GM12892 (cell line): ENCODE measurements at places on chromosomes 16 and 17.
A peak's percentile ranks its signal among the peaks of the same experiment; 100 is the strongest.

GRCh38 chr16:82167670-82168069 lies 2.4 kb downstream of the MPHOSPH6 start:
- DNase-seq: no peak

GRCh38 chr17:72978593-72979218 lies 113.8 kb downstream of the SLC39A11 start:
- DNase-seq: no peak

GRCh38 chr16:68954911-68955635 lies 111.7 kb downstream of the TANGO6 start:
- DNase-seq: no peak

- no peak for DNase-seq
Measured at GRCh38 chr17:78653382-78653781, 76.2 kb upstream of the DNAH17 start.

DNA sequence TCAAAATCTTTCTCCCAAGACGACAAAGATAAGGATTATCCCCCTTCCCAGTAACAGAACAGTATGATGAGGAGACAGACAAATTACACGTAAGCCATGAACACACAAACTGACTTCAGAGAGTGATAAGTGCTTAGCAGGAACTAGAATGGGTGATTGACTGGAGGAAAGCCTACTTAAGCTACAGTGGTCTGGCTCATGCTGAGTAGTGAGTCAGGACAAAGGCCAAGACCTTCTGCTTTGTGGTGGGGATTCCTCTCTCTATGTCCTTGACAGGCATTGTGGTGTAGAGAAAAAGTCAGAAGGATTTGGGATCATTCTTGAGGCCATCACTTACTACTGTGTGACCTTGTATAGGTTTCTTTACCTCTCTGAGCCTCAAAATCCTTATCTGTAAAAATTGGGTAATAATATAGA lies 381.9 kb upstream of the CCL2 start:
- DNase-seq: no peak

- no peak for DNase-seq
Measured at GRCh38 chr17:67390006-67390645, 13.0 kb downstream of the PITPNC1 start.

DNA sequence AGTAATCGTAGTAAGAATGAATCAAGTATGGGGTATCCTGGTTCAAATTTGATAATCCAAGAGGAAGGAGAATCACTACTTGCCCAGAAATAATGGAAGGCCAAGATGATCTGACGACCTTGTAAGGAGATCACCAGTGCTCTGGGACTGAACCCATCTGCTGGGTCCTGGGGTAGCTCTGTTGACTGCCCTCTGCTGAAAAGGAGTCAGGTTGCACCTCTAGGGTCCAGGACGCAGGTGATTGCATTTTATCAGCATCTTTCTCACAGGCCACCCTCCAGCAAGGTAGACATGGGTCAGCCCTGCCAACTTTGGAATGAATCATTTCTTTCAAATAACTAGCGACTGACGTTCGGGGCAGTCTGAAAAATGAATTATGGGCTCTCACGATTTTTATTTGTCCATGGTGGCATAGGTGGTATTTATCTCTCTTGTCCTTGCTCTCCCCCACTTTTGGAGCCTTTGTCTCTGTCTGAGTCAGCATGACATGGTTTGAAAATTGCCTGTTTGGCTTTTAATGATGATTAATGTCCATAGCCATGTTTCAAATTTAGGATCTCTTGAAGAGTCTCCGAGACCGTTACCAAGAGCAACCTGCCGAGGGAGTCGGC lies 163.7 kb downstream of the MSI2 start:
- DNase-seq: no peak

DNA sequence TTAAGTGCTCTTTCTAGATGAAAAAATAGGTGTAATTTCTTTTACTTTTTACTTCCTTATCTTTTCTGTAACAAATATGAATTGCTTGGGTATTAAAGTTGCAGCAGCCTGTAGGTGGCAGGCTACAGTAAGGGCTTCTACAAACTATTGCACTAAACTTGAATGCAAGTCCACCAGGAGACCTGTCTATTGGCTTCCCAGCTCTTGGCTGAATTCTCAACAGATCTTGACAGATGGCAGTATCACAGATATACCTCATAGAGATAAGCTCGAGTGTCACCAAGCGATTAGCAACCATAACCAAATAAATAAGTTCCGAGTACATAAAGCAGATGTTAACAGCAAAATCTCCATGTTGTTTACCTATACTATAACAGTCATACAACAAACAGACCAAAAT lies 5.9 kb downstream of the BBS2 start:
- no peak for DNase-seq

DNA sequence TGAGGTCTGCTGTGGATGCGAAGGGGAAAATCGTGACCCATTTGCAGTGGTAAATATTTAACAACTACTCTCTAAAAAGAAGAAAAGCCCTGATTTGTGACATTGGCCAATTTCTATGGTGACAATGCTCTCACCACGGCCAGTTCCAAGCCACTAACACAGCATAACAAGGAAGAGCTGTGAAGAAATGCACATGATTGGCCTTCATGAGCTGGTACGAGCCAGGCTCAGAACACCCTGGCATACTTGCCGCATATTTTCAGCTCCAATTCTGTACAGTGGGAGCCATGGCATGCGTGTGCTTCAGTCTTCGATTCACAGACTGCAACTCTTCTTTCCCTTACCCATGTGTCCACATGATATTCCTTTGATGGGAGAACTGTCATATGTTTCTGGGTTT lies 363.9 kb upstream of the CDH5 start:
- no peak for DNase-seq

GRCh38 chr16:49596068-49596467 lies 222.5 kb downstream of the C16orf78 start:
- DNase-seq: no peak

DNA sequence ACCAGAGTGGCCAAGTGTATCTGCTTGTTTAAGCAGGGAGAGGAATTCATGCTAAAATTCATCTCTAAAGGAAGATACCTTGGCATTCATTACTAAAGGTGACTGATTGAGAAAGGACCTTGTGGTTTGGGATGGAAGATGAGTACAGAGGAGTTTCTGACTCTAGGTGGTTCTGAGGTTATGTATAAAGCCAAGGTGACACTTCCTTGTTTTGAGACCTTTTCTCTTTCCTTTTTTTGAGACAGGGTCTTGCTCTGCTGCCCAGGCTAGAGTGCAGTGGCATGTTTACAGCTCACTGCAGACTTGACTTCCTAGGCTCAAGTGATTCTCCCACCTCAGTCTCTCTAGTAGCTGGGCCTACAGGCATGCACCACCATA lies 9.1 kb downstream of the ABHD15 start:
- no peak for DNase-seq

GRCh38 chr16:87966685-87967185 lies 15.5 kb downstream of the BANP start:
- no peak for DNase-seq

- DNase-seq: no peak
Measured at GRCh38 chr16:53530741-53531140, 27.7 kb upstream of the AKTIP start.

DNA sequence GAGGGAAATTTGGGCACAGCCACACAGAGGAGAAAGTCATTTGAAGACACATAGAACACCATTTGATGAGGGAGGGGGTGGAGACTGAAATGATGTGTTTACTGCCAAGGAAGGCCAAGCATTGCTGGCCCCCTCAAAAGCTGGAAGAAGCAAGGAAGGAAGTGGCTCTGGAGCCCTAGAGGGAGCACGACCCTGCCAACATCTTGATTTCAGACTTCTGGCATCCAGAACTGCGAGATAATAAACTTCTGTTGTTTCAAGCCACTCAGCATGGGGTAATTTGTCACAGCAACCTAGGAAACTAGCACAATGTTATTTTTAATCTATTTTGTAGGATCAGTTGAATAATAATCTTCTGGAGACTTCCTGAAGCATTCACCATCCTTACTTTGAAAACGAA lies 314.8 kb upstream of the GOT2 start:
- no peak for DNase-seq

DNA sequence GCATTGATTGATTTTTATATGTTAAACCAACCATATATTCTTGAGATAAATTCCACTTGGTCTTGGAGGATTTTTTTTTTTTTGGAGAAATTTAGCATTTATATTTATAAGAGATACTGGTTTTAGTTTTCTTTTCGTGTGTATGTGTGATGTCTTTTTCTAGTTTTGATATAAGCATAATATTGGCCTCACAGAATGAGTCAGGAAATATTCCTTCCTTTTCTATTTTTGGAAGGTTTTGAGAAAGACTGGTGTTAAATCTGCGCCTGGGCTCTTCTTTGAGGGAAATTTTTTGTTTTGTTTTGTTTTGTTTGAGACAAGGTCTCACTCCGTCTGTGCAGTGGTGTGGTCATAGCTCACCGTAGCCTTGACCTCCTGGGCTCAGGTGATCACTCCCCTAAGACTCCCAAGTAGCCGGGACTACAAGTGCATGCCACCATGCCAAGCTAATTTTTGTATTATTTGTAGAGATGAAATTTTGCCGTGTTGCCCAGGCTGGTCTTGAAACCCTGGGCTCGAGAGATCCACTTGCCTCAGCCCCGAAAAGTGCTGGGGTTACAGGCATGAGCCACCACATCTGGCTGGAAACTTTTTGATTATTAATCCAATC lies 28.8 kb upstream of the CCL22 start:
- DNase-seq: no peak

GRCh38 chr16:51545951-51546350 lies 394.9 kb upstream of the SALL1 start:
- DNase-seq: no peak

DNA sequence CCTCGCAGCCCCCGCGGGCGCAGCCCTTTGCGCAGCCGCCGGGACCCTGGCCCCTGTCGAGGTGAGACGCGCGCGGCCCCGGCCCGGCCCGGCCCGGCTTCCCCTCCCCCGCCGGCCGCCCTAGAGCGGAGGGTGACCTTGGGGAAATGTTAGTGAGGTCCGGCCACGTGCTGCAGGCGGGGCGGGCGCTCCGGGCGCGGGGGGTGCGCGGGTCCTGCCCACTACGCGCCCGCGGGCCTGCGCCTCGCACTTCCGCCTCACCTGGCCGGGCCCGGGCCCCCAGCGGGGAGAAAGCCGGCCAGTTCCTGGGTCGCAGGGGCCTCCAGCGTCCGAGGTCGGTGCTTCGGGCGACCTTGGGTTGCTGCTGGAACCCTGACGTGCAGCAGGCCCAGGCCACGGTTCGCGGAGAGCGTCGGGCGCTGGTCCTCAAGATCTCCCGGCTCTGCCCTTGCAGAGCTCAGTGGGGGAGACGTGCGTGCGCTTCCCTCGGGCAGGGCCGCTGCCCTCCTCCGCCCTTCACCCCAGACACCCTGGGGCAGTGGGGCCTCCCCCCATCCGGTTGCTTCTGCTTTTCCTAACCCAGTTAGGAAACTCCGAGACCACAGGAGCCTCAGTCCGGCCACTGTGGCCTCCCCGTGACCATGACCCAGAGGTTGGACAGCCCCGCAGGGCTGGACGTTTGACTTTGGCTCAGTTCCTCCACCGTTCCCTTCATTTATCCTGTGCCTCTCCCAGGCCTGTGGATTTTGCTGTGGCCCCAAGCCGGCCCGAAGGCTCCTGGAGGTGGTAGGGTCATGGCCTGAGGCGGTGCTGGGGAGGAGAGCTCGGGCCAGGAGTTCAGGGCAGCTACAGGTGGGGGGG lies 791 bp downstream of the MCRIP2 start:
- DNase-seq: peak; percentile 73

DNA sequence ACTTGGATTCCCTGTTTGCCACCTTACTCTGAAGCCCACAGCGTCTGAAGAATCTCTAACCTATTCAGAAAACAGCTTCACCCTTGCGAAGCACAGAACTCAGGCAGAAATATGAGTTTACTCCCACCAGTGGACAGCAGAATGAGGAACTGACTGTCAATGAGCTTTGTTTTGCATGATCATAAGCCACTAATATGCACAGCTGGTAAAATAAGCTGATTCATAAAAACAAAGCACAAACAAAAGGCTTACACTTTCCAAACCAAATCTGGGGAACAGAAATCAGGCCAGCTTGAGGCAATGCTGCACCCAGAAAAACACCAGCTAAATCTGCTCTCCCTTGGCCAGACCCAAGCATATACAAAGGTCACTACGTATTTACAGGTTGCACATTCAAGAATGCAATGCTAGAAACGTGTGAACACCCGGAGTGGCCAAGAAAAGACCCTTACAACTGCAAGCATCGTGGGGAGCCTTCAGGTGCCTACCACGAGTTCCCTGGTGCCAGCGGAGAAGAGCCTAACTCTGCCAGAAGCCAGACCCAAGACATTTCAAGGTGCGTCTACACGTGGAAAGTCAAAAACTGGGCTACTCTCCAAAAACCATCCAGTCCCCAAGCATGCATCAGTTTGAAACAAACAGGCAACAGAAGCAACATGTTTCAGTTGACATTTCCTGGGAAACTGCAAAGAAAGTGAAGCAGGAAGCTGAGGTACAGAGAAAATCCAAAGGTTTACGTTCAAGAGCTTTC lies 207.1 kb downstream of the ZFHX3 start:
- DNase-seq: no peak

DNA sequence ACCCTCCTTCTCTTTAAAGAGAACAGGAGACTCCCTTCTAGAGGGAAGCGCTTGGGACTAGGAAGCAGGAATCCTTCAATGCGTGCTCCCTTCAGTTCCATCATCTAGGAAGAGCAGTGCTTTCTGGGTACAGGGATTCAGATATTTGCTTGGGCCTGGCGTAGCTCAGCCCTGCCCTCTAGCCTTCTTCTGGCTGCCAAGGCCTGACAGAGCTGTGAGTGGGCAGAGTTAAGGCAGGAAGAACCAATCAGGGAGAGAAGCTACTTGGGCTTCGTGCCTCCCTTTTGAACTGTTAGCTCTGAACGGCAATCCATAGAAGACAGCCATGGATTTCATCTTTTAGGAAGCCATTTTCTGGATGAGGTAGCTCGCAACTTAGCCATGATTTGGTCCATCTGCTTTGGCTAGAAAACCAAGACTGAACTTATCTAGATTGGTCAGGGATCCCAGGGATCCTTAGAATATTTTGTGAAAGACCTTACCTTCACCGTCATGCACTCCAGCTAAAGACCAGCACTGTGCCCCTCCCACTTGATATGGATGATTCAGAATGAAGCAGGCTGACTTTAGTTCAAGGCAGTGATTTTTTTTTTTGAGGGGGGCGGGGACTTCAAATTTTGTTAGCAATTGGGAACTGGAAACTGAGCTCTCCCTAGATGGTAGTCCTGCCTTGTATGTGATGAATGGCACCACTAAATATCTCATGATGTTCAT lies 2.5 kb upstream of the CORO6 start:
- DNase-seq: no peak

DNA sequence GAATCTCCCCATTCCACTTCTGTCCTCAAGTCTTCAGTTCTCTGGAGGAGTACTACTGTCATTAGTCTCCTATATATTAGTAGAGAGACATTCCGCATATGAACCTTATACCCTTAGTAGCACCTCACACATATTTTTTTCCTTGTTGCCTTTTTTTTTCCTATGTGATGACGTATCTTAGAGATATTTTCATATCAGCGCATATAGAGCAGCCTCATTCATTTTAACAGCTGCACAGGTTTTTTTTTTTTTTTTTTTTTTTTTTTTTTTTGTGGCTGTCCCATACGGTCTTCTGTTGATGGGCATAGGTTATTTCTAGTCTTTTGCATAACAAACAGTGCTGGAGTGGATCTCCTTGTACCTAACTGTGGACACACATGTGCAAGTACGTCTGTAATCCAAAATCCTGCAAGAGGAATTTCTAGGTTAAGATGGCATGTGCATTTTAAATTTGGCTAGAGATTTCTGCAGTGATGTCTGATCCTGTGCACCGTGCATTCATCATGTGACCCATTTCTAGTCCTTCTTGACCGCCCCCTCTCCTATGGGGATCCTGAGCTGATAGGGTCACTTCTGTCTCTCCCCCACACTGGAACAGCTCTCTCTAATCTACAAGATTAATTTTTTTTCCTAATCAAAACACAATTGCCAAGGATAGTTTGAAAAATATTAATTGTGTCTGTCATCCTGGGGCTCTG lies 64.8 kb downstream of the PRKCB start:
- DNase-seq: no peak
